Mesothelial cell of epicardium (in vitro differentiated cells): ENCODE measurements at places on chromosomes 7 and 10. TPM values are rescaled to one million over a fixed set of nuclear protein-coding genes. Genes with fewer than 3 reads are reported as not detected.

PNLIPRP3 gene
- not detected in 3 replicates for total RNA-seq

OR2A42 gene
- 0.09 to 0.50 TPM (median 0.22 TPM) in 3 replicates for total RNA-seq

- DNase-seq, result no peak
These were observed 4.7 kb downstream of the PDGFA start for GRCh38 chr7:514651-515598.

LRRC17 gene
- 42.0 to 45.5 TPM (median 43.1 TPM) in 3 replicates for total RNA-seq

DNA sequence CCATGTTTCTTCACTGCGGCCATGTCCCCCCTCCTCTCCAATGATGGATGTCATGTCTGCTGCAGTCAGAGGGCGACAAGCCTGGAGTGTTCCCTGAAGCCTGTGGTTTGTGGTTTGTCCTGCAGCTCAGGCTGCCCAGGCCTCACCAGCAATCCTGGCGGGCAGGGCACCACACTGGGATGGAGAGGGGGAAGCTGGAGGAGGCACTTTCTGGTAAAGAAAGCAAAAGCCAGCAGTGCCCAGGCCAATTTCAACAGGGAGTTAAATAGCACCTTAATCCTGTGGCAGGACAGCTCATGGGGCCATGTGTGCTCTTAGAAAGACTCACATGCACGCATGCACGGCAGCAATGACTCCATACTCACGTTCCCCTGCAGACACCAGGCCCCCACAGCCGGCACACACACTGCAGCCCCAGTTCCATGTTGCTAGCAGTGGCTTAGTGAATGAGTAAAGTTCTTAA lies 158.3 kb downstream of the EGFR start:
- no peak for DNase-seq

LAMB4 gene
- 16.8 to 21.0 TPM (median 18.3 TPM) in 3 replicates for total RNA-seq

DNA sequence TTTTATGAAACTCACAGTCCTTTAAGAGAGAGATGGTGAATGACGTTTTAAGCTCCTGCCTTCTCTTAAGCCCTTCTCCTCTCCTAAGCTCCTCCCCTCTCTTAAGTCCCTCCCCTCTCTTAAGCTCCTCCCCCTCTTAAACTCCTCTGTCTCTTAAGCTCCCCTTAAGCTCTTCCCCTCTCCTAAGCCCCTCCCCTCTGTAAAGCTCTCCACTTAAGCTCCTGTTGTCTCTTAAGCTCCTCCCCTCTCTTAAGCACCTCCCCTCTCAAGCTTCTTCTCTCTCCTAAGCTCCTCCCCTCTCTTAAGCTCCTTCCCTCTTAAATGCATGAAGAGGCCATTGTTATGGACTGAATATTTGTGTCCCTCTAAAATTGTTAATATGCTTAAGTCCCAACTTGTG lies 1180.6 kb upstream of the AUTS2 start:
- DNase-seq, result no peak

DNA sequence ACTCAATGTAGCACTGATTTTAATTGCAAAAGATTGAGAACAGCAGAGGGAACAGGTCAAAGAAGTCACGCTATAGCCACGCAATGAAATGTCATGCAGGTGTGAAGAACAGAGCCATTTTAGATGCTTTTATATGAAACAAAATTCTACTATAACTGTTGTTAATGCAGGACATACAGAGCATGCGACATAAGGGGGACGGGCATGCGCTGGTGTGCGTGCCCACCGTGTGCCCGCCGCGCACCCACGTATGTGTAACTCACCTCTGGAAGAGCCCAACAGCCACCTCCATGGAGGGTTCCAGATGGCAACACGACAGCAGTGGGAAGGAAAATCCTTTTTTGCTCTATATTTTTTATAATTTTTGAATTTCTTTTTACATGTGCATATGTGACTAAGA lies 410.0 kb upstream of the RNF32 start:
- DNase-seq, result no peak

DNA sequence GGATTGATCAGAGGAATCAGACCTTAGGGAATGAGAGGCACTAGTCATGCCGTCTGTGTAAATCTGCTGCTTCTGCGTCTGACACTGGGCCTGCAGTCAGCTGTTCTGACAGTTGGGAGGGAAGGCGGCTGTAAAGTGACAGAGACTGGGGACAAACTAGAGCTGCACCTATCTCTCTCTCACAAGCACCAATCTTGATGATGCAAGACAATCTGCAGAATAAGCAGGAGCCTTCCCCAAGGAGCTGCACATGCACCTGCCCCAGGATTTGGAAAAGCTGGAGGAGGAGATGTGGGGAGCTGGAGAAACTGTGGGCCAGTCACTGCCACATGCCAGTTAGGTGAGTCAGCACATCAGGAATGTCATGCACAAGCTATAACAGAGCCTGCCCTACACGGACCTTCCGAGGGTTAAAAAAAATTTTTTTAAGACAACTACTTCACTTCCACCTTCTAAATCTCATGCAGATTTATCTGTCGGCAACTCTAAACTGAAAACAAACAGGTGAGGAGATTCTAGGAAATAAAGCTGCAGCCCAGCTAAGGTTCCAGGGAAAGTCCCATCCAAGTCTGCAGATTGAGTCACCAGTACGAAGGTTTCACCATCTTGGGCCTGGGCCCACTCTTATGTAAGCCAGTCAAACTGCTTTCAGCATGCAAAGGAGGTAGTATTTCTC lies 39.2 kb downstream of the ENO4 start:
- no peak for DNase-seq

- no peak for DNase-seq
These were observed 320.9 kb downstream of the WDR11 start for GRCh38 chr10:121171825-121172787.

DNA sequence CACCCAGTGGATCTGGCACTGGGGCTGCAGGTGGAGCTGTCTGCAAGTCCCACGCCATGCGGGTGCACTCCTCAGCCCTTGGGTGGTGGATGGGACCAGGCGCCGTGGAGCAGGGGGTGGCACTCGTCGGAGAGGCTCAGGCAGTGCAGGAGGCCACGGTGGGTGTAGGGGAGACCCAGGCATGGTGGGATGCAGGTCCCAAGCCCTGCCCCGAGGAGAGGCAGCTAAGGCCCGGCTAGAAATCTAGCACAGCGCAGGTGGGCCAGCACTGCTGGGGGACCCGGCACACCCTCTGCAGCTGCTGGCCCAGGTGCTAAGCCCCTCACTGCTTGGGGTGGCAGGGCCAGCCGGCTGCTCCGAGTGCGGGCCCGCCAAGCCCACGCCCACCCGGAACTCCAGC lies 25.7 kb downstream of the HTR7 start:
- no peak for DNase-seq

DNA sequence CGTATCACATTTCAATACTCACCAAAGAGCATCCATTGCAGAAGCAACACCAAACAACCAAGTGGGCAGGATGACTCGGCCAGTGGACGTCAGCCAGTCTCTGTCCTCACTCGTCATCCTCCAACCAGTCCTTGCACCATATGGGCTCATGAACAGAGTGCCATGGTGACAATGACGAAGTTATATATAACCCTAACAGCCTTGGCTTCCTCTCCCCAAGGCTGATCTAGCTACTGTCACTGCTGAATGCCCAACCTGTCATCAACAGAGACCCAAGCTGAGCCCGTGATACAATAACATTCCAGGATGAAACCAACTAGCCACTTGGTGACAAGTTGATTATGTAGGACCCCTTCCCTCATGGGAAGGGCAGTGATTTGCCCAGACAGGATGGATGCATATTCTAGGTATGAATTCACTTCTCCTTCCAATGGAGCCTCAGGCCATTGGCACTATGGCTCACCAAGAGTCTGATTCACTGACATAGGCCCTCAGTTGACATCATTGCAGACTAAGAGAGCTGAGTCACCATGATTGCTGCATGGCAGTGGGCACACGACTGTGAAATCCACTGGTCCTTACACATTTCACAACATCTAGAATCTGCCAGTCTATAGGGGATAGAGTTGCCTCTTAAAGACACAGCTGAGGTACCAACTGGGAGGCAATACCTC lies 26.3 kb upstream of the PPIF start:
- no peak for DNase-seq

GRCh38 chr10:109966961-109967738 lies 40.6 kb upstream of the ADD3 start:
- DNase-seq, result no peak

H2BK1 gene
- total RNA-seq, result not detected in 3 replicates

CLCN1 gene
- total RNA-seq, result 0.07 to 0.16 TPM (median 0.11 TPM) in 3 replicates

DNA sequence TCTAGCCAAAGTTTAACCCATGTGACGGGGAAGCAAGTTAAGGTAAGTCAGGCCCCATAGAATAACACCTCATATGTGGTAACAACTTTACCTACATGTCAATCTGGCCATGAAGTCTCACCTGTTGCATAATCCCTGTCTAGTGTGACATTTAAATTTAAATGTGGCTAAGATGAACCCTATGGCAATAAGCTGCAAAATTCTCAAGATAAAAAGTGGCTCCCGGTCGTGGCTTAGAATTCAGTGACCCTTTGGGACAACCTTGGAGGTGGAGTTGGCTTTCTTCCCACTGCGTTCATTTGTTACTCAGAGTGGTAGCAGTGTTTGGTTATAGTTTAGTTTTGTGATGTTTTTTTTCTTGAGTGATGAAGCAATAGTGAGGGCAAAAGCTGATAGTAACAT lies 90.6 kb downstream of the ARID5B start:
- DNase-seq, result no peak

BAMBI gene
- total RNA-seq, result 209 to 219 TPM (median 217 TPM) in 3 replicates

DNA sequence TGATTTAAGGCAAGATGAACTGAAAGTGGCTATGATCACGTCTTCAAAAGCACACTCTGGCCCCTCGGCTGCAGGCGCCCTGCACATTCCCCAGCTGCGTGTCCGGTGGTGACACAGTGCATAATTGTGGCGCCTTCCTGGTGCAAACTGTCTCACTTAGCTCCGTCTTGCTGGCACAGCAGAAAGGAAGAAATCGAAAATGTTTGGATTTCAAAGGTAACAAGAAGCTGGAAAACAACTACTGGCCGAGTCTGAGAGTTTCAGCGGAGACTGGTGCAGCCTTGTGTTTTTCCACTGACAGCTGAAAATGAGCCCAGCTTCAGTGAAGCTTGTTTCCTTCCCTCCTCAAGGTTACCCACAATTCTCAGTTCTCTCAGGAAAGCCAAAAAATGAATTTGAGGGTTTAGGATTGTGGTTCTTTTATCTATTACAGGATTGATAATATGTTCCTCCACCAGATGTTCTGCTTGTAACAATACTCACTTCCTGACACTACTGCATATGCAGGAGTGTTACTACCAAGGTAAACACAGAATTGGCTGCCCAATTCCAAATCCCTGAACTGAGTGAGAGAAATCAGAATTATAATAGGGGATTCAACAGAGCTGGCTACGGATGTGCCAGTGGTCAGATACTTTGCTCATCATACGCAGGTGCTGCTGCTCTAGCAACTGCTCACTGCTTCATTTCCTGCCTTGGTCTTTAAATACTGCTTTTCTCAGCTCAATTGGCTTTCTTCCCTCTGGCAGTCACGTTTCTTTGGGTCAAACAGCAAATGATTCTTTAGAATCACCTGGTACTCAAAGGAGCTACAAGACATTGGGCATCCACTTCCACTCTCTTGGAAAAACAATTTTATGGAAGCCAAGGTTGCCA lies 63.7 kb downstream of the TRUB1 start:
- no peak for DNase-seq

DNA sequence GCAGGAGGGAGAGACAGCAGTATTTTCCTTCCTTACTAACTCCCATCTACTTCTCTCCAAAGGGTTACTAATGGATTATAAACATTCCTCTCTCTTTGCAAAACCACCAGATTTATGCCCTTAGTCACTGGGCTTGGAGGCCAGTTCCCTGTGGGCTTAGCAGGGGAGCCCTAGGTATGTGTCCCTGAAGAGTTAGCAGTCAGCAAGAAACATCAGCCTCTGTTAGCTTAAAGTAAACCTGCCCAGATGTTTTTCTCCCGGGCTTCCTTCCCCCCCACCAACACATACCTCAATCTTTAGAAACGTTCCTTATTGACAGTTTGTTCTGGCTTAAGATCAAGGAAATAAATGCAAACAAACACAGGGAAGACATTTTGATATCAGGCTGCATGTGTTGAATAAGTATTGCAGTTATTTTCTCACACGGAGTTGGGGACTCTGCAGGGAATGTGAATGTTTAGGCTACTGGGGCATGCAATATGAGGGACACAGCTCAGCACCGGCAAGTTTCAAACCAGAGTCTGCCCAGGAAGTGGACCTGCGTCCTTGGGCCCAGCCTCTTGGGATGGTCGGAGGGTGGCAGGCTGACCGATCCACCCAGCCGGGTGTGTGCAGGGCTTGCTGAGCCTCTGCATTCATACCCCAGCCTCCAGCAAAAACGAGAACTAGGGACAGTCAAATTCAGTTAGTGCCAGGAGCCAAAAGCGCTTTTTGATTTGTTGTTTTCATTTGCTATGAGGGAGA lies 252.0 kb upstream of the GRB10 start:
- DNase-seq, result no peak

PPP1R3C gene
- 9.2 to 9.9 TPM (median 9.7 TPM) in 3 replicates for total RNA-seq

DNA sequence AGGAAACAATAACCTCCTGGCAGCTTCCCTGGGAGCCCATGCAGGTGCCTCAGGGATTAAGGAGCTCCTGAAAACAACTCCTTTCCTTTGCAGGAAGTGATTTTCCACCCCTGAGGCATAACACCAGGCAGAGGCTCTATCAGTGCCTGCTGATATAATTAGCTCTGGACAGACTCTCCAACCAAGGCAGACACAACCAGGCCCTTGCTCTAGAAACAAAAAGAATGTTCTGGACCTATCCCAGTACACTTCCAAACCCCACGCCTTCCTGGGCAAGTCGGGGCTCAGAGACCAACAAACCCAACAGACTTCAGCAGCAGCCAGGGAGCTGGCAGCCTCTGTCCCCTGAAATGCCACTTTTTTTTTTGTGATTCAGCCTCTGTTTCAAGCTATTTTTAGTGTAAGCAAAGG lies 247.1 kb downstream of the KCNMA1 start:
- no peak for DNase-seq

DNA sequence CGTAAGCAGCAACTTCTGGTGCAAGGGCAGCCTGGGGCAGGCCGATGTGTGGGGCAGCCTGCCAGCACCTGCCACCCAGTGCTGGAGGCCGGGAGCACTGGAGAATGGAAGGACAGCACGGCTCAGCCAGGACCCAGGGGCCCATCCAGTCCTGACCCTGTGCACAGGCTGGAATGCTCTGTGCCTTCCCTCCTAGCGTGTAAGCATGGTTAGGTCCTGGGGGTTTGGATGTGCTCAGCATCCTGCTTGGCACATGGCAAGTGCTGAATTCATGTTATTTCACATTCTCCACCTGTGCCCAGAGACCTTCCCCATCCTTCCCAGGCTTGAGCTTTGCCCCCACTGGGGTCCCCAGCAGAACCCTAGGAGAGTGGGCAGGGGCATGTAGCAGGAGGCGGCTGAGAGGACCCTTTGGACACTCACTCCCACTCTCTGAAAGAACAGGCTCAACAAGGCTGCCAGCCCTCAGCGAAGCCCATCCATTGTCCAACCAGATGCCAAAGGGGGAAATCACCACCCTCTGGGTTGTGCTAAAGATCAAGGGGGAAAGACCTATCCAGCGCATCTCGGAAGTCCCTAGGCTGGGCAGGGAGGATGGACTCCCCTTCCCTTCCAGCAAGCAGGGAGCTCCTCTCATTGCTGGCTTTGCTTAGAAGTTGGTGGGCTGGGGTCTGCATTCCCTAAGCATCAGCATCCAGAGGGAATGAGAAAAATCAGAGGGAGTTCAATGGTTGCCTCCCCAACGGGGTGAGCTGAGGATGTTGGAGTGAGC lies 29.7 kb downstream of the ANXA8 start:
- DNase-seq, result no peak
